ENCODE measurements at places on chromosomes 1 and 21. TPM values are rescaled to one million over a fixed set of nuclear protein-coding genes. Genes with fewer than 3 reads are reported as not detected.

GRCh38 chr1:172083191-172083590, 241.9 kb downstream of the DNM3 start:
- H3K27me3 ChIP-seq = no peaks in the 10 kb centered on the region
- no peak overlapping the region for H3K4me3 ChIP-seq
- no peaks in the 10 kb centered on the region for H3K36me3 ChIP-seq
- H3K27ac ChIP-seq = no peak overlapping the region

- H3K4me3 ChIP-seq = no peak overlapping the region
- H3K4me1 ChIP-seq = no peaks in the 10 kb centered on the region
- no peaks in the 10 kb centered on the region for H3K27me3 ChIP-seq
- H3K36me3 ChIP-seq = no peaks in the 10 kb centered on the region
- DNase-seq = no peak
Observed at GRCh38 chr1:50611675-50612074, 188.4 kb upstream of the DMRTA2 start.

The PSMD4 gene
- 250 TPM for total RNA-seq

DNA sequence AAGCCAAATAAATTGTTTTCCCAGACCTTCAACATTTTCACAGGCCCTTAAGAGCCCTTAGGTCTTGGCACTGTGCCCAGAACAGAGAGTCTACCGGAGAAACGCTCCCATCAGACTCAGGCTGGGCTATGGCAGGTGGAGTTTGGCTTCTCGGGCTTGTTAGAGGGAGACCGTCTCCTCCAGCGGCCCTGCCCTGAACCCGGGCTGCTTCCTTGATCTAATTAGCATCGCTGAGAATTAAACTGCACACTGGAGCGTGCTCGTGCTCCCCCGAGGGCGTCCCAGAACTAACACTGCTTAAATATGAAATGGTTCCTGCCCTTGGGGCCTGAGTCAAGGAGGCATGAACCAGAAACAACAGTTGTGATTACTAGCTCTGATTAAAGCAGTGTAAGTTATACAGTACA, 634.4 kb downstream of the MATN1 start:
- no peak for DNase-seq
- no peak overlapping the region for H3K27ac ChIP-seq
- H3K4me3 ChIP-seq = no peak overlapping the region
- no peaks in the 10 kb centered on the region for H3K36me3 ChIP-seq
- H3K4me1 ChIP-seq = no peaks in the 10 kb centered on the region

- no peak overlapping the region for H3K27ac ChIP-seq
- no peaks in the 10 kb centered on the region for H3K27me3 ChIP-seq
- H3K4me1 ChIP-seq = no peaks in the 10 kb centered on the region
Observed at GRCh38 chr1:226578946-226579578, 30.5 kb downstream of the STUM start.

The SPATA17 gene
- not detected for total RNA-seq

DNA sequence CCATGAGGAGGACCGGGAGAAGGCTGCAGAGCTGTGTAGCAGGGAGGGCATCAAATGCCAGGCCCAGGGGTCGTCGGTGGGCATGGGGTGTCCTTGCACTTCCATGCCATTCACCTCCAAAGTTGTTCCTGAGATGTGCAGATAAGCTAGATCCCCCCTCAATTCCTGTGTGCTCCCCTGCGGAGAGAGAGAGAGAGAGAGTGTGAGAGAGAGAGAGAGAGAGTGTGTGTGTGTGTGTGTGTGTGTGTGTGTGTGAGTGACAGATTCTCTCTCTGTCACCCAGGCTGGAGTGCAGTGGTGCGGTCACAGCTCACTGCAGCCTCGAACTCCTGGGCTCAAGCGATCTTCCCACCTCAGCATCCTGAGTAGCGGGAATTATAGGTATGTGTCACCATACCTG, 16.4 kb downstream of the SPSB1 start:
- H3K27me3 ChIP-seq = no peaks in the 10 kb centered on the region
- no peaks in the 10 kb centered on the region for H3K4me1 ChIP-seq
- H3K36me3 ChIP-seq = no peaks in the 10 kb centered on the region
- no peak overlapping the region for H3K27ac ChIP-seq

Data from CD8-positive, alpha-beta memory T cell (primary cell).